RPMI7951 (cell line): ENCODE measurements at places on chromosomes 16 and 17. TPM values are rescaled to one million over a fixed set of nuclear protein-coding genes. Genes with fewer than 3 reads are reported as not detected.

DNA sequence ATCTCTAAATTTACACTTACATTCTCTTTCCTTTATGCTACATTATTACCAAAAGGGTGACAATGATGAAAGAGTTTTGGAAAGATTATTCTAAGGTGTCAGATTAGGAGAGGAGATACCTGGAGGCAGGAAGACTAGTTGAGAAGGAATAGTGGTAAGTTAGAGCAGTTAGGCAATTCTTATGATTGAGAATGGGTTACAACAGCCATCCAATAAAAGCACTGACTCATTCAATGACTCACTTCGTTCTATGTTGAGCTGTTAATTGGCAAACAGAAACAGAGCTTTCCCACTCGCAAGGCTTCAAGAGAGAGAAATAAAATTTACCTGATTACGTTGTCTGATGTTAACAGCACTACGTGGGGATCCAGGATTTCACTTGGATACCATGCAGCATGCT is 5.8 kb downstream of the NUP88 start:
- DNase-seq, result peak; percentile 79

GRCh38 chr16:66289051-66289680 is 77.3 kb upstream of the CDH5 start:
- DNase-seq, result no peak

DNA sequence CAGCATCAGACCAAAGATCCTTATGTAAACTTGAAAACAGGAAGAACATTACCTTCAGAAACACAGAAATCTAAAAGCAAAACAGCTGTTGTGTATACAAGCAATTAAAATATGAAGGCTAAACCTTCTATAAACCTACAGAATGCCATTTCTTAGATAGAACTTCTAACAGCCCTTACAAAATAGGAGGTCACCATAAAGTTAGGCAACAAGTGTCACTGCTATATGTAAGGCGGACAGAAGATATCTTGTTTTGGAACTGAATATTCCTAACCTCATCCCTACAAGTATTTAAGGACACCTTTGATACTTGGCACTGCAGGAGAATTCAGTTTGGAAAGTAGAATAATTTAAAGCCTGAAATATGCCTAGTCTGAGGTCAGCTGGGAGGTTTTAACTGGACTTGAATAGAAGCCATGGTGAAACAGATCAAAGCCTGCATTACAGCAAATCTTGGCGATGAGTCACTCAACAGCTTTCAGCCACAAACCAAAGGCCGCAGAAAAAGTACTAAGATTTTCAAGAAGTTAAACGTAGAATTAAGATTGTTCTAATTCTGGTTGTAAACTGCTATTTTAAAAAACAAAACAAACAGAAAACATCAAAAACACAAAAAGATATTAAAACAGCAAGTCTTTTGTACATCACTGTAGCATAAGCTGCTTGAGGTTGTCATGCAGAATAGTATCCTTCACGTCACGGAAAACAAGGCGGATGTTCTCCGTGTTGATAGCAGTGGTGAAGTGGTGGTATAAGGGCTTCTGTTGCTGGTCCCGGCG is 42.7 kb downstream of the GNA13 start:
- DNase-seq, result peak; percentile 85

DNA sequence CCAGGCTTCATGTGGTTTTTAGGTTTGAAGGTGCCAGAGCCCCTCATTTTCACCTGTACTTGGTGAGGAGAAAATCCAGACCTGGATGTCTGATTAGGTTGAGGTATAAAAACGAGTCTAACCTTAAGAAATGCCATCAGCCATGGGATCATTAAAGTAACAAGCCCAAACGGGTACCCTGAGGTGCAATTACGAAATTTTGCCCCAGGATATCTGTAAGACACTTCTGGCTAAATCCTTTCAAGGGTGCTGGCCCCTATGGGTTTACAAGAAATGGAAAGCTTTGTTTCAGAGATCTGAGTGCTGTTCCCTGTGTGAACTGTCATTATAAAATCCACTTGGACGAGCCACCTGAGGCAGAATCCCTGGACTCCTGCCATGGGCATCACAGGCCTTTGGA is 19.8 kb downstream of the ADAT1 start:
- DNase-seq, result no peak

DNA sequence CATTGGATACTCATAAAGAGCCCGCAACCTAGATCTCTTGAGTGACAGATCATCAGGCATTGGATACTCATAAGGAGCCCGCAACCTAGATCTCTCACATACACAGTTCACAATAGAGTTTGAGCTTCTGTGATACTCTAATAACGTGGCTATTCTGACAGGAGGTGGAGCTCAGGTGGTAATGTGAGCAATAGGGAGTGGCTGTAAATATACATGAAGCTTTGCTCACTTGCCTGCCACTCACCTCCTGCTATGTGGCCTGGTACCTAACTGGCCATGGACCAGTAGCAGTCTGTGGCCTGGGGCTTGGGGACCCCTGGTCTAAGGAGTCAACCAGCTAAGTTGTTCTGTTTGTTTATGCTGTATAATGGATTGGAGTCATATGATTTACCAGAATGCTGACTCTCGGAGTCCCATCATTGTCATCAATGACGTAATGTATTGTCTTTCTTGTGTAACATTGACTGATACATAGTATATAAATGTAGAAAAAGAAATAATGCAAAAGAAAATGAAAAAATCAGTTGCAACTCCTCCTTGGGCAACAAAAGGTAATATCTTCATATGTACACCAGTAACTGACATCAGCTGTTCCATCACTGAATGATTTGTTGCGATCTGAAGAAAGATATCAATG is 17.5 kb downstream of the ABCA9 start:
- DNase-seq, result no peak

GRCh38 chr16:86374603-86375130 is 135.7 kb upstream of the FOXF1 start:
- peak; percentile 34 for DNase-seq

GRCh38 chr16:16100631-16101030 is 122.7 kb downstream of the ABCC6 start:
- DNase-seq, result no peak

The DVL2 gene
- 24.6 and 25.0 TPM in 2 replicates for total RNA-seq
